ENCODE measurements at places on chromosomes 13 and 19.

DNA sequence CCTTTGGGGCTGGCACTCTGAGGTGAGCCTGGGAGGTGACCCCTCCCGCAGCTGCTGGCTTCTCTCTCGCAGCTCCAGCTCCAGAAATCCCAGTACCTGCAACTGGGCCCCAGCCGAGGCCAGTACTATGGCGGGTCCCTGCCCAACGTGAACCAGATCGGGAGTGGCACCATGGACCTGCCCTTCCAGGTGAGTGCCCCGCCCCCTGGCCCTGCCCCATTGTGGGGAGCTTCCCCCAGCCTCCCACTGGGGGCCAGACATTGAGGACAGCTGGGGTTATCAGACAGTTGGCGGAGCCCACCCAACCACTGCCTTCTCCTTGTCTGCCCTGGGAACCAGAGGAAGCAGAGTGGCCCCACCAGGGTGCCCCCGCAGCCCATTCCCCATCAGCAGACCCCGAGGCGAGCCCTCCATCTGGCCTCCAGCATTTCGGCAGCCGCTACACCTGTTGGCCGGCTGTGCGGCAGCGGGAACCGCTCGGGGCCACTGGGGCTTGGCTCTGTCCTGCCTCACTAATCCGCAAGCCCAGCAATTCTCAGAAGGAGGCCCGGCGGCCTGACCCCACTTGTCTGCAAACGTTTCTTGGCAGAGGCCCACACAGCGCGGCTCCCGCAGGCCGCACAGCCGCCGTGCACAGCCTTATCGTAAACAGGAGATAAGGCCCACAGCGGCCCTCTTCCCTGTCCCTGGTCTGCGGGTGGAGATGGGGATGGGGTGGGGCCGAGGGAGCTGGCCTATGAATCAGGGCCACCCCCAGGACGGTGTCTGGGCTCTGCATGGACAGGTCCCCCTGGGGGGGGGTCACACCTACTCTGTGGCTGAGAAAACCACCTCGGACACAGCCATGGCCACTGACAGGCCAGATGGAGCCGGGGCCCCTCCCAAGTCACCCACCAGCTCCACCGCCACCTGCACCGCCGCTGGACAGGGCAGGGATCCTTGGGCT lies 48.0 kb downstream of the COMP start:
- no peak for DNase-seq

DNA sequence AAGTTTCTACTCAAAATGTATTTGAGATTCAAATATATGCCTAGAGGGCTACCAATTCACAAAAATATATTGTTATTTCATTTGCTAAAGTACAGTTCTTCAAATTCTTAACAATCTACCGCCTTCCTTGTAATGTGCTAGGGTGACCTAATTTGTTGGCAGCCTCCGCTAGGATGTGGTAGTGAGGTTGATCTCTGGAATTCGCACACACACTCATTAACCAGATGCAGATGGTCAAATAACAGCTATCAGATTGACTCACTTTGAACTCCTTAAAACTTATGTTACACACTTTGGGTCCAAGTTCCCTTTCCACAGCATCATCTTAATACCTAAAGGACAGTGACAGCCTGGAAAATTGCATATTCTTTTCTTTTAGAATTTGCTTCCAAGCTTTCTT lies 367.3 kb downstream of the DCT start:
- no peak for DNase-seq

DNA sequence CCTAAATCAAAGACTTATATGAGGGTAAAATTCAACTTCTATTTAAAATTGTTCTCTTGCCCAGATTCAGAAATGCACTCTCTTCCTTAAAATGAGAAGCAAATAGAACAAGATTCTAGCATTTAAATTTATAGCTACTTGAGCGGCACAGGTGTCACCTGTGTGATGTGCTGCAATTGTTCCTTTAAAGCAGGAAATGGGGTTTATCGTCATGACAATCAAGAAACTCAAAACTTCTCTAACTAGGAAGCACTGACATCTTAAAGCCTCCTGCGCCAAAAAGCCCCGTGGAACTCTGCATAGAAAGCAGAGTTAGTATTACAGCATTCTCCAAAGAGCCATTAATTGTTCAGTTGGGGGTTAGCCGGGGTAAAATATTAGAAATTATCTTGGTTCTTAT lies 2.6 kb upstream of the OXGR1 start:
- no peak for DNase-seq

DNA sequence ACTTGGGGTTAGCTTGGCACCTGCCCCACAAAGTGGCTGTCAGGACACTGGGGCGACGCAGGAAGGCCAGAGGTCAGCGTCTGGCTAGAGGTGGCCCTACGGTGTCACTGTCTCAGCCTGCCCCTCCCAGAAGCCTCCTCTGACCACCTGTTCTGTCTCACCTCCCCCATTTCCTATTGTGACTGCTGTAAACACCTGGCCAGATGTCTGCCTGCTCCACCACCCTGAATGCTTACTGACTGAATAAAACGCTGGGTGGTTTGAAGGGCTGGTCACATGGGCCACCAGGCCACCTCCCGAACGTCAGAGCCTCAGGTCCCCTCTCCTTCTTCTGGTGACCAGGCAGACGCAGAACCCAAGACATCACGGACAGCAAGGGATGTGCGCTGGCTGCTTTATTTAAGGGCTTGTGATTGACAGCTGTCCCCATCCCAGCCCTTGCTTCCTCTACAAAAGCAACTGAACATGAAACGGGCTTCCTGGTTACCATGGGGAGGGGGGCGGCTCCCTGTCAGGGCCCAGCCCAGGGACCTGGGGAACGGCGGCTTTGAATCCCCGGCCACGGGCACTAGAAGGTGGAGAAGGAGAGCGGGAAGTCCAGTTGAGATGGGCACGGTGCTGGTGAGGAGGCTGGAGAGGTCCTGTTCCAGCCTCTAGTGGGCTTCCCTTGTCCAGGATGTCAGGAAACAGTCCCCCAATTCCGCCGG lies 6.2 kb downstream of the ELOF1 start:
- no peak for DNase-seq

GRCh38 chr19:18304458-18305310 lies 18.2 kb downstream of the LSM4 start:
- no peak for DNase-seq

DNA sequence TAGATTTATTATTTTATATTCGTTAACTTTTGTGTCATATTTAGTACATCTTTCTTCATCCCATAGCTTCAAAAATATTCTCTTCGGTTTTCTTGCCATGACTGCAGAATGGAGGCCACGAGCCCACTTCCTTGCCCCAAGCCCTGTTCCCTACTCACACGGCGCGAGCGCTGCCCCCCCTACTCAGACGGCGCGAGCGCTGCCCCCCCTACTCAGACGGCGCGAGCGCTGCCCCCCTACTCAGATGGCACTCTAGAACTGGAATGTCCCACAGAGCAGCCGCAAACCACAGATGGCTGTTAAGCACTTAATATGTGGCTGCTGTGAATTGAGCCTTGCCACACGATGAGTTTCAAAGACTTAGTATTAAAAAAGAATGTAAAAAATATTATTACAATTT lies 102.2 kb upstream of the PEG3 start:
- DNase-seq = no peak

DNA sequence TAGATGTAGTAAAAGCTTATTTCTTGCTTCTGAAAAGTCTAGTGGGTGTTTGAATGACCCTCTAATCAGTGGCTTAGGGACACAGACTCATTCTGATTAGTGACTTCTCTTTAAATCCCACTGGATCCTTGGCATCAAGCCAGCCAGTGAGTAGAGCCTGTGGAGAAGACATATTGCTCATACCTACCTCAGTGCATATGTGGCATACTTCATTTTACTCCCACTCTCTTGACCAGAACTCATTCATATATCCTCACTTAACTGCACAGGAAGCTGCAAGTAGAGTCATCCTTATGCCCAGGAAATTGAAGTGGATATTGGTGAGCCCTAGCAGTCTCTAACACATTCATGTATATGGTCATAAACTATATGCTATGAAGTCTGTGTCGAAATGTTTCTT lies 148.3 kb downstream of the PDS5B start:
- no peak for DNase-seq

- DNase-seq = no peak
Measured at GRCh38 chr13:80529734-80530133, 188.8 kb upstream of the SPRY2 start.

DNA sequence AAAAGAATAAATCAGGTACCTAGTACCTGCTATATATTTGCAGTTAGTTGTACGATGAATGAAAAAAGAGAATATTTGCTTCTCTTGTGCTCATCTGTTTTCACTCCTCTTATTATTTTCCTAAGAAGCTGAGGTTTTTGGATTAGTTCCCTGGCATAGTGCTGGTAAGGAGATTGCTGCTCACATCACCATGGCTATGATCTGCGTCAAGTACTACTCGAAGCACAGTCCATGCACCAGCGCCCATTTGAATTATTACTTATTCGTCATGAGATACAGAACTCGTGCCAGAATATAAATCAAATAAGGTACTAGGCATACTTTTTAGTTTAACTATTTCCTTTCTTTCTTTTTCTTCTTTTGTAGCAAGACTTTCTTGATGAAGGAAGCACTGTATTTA lies 7.1 kb downstream of the SERTM1 start:
- DNase-seq = no peak

DNA sequence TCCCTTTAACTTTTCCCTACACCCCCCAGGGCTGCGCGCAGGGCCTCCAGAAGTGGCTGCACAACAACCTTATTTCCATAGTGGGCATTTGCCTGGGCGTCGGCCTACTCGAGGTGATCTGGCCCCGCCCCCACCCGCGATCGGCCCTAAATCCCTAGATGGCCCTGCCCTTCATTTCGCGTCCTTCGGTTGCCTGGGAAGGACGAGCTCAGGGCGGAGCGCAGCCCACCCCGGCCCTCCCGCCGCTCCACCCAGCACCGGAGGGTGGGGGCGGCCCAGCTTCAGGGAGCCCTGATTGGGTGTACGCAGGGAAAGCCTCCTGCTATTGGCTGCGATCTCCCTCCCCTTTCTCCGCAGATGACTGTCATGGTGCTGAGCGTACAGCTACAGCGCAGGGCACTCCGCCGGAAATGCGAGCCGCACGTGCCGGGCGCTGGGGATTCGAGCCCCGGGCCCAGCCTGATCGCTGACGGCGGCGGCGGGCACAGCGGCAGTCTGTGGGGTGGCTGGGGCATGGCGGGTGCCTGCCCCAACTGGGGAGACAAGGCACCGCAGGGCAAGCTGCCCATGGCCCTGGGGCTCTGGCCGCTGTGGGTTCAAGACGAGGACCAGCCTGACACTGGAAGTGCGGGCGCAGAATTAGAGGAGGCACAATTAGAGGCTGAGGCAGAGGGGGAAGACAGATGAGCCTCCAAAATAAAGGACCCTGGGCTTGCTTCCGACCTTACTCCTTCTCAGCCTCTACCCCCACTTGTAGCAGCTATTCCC lies 4.3 kb downstream of the CD37 start:
- DNase-seq = no peak

DNA sequence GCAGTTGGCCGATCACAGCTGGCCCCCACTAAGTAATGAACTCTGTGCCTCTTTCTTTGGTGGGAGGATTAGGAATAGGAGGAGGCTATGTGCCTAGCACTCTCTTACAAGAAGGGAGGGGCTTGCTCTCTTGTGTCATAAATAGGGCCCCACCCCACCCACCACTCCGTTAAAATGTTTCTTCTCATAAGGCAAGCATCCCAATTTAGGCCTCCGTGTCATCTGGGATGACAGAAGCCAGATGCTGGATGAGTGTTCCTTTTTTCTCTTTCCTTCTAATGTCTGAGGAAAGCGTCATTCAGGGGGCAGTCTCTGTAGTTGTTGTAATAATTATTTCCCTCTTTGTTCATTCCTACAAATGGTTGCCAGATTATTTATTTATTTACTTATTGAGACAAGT lies at the start of gene LIPE:
LIPE (minus strand) TSS at position 76 of the 400 bp plus-strand sequence. CDS start 239 bp downstream, outside the sequence.
- DNase-seq = no peak

DNA sequence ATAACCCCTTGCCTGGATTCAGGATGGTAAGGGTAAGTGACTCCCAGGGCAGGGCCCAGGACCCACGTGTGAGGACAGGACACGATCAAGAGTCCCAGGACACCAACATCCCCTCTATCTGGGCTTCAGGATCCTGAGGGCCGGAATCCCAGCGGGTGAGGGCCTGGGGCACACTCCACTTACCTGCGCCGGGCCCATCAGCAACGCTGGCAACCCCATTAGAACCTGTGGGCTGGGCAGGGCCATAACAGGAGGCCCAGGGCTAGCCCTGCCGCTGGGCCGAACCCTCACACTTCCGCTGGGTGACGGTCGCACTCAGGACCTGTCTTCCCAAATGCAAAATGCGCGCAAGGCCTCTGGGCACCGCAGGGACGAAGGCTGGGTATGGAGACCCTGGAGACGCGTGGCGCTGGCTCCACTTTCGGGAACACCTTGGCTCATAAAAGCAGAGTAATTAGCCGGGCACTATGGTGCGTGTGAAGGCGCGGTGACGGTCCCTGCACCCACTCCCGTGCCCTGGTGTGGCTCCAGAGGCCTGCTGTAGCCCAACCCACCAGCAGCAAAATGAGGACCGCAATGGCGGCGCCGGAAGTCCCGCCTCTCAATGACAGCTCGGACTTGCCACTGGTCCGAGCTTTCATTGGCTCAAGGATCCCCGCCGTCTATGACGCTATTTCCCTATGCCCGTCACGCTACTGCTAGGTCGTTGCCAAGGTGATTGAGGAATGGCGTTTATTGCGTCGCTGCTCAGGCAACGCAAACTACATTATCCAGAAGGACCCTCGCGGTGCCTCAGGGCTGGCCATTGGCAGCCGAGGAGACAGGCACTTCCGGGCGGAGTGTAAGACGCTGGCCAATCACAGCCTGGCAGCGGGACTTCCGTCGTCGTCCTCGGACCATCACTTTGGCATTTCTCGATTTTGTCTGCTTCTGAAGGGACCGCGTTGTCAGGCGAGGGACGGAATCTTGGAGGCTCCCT lies at the start of gene ZNF132:
ZNF132 (minus strand) TSS at position 578 of the 979 bp plus-strand sequence; CDS start at position 246, 332 bp downstream.
- peak; percentile 93 for DNase-seq

DNA sequence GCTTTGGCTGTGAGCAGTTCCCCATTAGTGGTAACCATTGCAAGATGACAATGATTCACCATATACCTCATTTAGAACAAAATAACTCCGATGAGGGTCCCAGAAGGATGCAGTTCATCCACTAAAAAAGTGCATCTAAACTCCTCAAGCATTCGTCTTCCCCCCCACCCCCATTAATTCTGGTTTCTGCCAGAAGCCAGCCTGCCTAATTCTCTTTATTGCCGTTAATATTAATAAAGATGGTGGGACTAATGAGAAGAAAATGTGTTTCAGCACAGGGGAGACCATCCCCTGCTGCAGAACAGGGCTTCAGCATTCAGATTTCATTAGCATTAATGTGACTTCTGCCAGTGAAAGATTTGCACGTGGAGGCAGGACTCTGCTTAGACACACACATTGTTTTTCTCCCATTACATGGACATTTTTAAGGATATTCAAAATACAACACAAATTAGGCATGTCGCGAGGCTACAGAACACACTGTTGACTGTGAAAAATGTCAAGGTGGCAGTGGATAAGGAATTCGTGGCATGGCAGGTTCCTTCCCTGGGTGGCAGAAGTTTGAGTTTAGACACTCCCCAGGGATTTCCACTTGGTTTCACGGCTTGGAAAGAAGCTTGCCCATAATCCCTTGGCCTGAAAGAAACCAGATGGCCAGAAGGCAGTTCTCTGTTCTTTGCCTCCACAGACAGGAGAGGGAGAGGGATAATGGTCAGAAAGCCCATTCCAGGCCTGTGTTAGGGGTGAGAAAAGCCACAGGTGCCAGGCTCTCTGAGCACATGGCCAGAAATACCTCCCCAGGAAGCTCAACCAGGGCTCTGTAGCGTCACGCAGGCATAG lies 236.5 kb downstream of the FOXO1 start:
- no peak for DNase-seq

GRCh38 chr19:3660493-3661219 lies 34.1 kb upstream of the CACTIN start:
- DNase-seq = no peak

Data from NCI-H2081 treated with DMSO at 0.1 percent for 48 hours (cell line).